ENCODE measurements at places on chromosomes 4 and X.

DNA sequence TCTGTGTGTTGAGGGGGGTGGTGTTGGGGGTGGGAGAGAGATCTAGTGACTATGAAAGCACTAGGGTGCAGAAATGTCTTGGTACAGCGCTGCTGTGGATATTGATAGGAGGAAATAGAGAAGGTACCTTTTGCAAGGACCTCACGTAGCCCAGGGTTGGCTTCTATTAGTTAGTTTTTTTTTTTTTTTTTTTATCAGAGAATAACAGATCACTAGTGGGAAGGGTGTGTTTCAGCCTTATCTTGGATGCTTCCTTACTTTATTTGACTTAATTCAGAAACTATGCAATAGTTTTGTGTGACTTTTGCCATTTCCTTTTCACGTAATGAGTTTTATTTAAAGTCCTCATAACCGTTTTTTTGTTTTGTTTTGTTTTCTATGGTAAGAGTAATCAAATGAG lies 16.4 kb upstream of the PGRMC2 start:
- no peak for DNase-seq

DNA sequence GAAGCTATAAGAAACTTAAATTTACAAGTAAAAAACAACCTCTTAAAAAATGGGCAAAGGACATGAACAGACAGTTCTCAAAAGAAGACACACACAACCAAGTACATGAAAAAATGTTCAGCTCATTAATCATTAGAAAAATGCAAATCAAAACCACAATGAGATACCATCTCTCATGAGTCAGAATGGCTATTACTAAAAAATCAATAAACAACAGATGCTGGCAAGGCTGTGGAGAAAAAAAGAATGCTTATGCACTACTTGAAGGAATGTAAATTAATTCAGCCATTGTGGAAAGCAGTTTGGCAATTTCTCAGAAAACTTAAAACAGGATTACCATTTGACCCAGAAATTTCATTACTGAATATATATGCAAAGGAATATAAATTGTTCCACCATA lies 666.3 kb upstream of the GRIA3 start:
- DNase-seq = no peak

DNA sequence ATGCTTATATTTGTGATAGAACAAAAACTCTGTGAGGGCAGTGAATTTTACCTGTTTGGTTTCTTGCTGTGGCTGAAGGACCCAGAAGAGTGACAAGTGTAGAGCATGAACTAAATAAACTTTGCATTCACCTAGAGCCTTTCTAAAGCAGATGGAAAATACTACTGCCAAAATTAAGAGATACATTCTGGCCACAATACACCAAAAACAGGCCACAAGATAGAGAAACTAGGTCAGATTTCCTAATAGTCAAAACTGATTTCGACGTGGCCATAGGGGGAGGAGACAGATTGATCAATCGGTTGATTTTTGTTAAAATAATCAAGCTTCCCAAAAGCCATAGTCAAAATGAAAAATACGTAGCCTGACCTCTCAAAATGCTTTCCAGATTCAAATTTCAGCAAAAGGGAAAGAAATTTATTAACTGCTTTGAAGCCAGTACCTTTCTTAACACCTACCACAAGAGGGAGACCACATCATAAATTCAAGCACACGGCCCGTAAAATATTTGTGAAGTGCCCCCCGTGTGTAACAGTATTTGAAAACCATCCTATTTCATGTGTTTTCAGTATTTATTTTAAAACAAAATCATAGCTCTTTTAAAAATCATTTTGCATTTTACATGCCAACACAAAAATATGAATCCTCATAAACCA lies 132.4 kb downstream of the CORIN start:
- no peak for DNase-seq

GRCh38 chrX:10427249-10427648 lies 193.1 kb downstream of the MID1 start:
- no peak for DNase-seq

DNA sequence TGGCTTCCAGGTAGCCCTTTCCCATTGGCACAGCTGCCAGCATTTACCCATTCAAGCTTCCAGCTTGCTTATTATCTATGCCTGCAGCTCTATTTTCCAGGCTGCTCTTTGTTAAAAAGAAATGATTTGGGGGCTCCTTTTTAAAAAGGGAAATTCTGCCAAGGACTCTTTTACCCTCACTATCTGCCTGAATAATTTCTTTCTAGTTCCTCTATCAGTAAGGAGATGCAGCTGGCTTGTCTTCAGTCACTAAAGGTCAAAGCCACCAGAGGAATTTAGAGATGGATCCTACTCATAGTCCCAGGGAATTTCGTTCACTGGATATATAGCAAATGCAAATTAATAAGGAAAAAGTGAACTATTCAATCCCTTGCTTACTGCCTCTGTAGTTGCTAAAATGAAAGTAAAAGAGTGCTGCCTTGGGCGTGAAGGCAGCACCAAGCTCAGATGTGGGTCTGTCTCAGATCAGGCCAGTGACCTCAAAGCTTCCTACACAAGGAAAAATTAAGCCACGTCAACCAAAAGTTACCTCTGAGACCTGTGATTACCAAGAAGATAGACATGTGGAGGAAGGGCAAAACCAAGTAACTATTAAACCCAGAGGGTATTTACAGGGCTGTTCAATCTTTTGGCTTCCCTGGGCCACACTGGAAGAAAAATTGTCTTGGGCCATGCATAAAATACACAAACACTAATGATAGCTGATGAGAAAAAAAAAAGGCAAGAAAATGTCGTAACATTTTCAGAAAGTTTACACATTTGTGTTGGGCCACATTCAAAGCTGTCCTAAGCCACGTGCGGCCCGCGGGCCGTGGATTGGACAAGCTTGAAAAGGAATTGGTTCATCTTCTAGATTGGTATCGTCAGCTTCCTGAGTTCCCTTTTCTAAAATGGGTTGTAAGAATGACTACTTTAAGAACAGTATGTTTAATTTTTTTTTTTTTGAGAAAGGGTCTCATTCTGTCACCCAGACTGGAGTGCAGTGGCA lies 5.3 kb downstream of the ARSF start:
- DNase-seq = no peak

- DNase-seq = no peak
Measured at GRCh38 chrX:44085209-44085608, 112.0 kb upstream of the NDP start.

DNA sequence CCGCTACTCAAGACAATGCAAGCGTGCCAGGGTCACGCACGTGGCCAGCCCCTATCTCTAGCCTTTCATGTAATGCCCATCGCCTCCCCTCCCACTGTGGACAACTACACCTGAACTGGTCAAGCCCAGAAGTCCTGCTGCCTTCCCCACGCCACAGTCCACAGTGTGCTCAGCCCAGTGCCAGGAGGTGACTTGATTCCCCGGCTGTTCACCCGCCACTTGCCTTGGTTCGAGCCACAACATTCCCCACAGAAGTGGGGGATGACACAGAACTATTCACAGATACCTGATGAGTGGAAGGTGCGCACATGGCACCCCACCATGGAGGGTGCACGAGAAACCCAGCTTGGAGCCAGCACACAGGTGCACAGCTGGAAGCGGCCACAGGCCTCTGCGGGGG lies 6.8 kb downstream of the ARHGAP4 start:
- no peak for DNase-seq

DNA sequence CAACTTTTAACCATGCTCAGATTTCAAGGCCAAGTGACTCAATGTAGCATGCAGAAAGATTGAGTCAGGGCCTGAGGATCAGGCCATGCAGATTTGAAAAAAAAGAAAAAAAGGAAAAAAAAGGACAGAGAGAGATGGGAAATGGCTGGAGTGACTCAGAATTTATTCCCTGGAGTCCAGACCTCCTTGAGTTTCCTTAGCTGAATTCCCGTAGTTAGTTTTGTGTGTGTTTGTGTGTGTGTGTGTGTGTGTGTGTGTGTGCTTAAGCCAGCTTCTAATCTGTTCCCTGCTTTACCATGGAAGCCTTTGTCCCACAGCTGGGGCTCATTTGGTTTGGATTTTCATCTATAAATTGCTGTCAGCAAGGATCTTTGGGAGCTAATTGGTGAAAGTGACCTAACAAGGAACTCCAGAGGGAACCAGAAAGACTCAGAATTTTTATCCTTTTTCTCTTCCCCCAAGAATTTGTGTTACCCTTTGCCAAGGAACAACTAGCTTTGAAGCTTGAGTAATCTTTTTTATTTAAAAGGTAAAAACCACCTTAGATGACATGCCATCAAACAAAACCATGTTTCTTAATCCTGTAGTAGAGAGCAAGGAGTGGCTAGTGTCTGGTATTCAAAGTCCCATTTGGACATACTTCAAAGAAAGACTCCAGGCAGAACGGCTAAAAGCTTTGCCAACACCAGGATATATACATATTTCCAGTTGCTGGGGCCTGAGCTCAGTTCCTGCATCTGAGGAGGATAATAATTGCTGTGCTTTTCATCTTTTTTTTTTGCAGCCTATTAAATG lies 109.0 kb upstream of the DDIT4L start:
- no peak for DNase-seq

GRCh38 chr4:93203708-93204107 lies 624.8 kb upstream of the ATOH1 start:
- no peak for DNase-seq

- DNase-seq = peak; percentile 0
Measured at GRCh38 chrX:17535229-17535628, 160.2 kb downstream of the NHS start.

DNA sequence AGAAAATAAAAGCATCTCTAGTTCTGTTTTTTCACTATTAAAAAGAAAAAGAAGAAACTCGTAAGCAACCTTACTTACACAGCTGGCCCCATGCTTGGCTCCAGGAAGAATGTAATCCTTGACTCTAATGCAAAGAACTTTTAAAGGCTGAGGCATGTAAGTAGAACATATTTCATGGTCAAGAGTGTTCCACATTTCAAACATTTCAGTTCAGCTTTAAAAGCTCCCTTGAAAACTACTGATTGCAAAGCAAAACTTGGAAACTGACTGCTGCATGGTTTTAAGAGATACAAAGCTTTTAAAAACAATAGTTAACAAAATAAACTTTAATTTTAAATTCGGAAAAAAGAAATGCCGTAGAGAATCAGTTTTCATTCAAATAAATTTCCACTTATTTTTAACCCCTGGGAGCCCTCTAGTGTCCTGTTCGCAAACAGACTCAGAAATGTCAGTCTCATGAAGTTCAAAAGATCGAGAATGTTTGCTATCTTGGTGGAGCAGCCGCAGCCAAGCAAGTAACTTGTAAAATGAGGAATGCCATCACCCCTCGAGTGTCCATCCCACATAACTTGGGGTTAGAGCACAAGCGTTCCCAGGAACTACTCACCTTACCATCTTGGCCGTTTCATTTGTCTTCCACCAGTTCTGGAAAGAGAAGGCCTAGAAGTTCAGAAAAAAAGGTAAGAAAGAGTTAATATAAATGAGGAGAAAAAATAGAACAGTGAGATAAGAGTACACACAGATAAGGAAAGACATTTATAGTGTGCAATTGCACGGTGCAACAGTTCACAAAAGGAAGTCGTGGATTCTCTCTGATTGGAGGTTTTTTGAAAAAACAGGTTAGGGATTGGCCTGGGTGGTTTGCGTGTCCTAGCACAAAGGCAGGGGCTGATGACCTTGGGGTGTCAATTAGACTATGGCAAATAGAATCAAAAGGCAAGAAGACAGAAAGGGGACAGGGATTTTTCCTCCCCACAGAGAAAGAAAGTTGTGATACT lies at the start of gene GASK1B:
Gene GASK1B, minus strand, starts transcription at position 765 of the 998 bp plus-strand sequence. CDS start 1,650 bp downstream, outside the sequence.
- no peak for DNase-seq

GRCh38 chrX:137646472-137646871 lies 80.5 kb downstream of the ZIC3 start:
- DNase-seq = no peak

GRCh38 chrX:7059214-7059838 lies 88.2 kb upstream of the STS start:
- DNase-seq = no peak

DNA sequence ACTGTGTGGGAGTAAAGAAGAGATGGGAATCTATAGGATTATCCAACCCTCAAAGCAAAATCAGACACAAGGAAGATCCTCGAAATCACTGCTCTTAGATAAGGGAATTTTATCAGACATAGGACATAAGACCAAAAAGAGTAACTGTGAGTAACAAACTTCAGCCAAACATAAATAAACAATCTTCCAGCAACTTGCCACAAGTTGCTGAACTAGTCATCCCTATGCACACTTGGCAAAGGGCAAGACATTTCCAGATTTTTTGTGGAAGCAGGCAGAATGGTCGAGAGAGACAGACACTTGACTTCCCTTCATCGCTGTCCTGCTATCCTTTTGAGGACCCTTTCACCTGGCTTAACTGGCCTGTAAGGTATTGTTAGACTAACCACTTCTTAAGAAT lies 89.6 kb downstream of the KCNIP4 start:
- no peak for DNase-seq

GRCh38 chrX:20421275-20421674 lies 154.6 kb upstream of the RPS6KA3 start:
- no peak for DNase-seq

DNA sequence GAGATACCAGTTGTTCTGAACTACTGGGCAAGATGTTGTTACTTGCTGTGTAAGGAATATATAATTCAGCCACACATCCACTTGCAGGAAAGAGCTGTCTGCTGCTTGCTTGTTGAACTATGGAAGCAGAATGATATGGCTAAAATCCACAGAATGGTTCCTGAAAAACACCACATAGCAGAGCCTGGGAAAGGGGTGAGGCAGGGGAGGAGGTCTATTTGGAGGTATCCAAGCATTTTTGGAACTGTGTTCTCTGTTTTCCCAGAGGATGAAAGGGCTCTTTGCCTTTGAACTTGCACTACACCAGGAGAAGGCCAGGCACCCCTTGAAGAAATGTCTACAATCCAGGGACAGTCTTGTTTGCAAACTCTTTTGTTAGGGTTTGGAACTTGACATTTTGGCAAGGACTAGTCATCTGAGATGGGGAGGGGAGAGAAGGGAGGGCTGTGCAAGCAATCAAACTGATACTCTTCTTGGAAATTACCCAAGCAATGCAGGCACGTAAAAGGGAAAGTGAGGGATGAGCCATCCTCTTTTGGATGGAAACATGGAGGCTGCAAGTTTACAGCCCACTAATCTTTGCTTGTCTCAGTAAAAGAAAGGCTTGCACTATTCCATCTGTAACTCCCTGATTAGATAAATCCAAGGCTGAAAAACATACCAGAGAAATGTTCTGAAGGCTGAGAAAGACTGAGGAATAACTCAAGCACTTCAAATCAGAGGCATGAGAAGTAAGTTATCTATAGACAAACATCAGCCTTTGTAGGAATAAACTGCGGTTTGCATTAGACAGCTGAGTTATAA lies 141.0 kb downstream of the TSPAN5 start:
- no peak for DNase-seq

GRCh38 chrX:130772105-130772775 lies 130.8 kb downstream of the ENOX2 start:
- DNase-seq = no peak

DNA sequence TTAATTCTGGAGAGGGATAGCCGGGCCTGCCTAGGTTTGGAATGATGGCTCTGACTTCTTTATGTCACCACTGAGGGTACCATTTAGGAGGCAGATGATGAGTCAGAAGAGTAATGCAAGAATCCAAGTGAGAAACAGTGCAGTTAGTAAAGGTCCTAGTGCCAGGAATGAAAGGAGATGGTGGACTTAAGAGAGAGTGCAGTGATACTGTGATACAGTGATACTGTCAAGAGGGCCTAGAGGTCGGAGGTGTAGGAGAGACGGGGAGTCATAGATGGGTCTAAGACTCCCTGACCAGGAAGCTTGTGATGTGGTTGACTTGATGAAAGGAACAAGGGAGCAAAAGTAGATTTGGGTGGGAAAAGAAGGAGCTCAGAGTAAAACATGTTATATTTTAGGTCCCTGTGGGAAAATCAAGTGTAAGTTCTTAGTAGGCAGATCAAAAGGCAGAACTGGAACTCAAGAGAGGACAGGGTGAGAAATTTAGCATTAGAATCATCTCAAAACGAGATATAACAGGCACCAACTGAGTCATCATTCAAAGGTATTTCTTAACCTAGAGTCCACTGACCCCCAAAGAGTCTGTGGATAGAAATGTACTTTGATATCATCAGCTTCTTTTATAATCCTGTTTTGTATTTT lies 85.0 kb downstream of the NFKB1 start:
- no peak for DNase-seq
